ENCODE measurements at places on chromosomes 5 and 9.

GRCh38 chr9:91992461-91993041 is 42.5 kb upstream of the ROR2 start:
- DNase-seq = peak; percentile 91

- DNase-seq = no peak
These were observed 127.1 kb upstream of the SAP30L start for GRCh38 chr5:154318691-154319090.

DNA sequence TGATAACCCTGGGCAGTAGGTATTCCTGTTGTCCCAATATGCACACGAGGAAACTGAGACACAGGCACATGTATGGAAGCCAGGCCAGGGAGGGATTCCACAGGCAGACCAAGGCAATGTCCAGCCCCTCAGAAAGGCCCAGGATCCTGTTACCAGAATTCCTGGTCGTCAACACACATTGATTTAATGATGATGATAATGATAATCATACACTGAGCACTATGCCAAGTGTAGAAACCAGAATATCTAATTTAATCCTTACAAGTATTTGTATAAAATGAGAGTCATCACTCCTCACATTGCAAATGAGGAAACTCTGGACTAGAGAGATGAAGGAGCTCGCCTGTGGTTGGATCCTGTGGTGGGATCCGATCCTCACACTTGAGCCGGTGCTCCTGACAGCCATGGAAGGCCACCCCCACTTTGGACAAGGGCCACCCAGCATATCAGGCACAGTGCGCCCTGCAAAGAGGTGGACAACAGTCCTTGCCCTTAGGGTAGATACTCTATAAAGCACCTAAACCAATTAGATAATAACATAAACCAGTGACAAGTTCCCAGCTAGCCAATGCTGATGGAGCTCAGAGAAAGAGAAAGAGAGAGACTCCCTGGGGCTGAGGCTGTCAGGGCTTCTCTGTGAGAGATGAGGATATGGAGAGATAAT is 185.3 kb downstream of the SLIT3 start:
- DNase-seq = no peak

DNA sequence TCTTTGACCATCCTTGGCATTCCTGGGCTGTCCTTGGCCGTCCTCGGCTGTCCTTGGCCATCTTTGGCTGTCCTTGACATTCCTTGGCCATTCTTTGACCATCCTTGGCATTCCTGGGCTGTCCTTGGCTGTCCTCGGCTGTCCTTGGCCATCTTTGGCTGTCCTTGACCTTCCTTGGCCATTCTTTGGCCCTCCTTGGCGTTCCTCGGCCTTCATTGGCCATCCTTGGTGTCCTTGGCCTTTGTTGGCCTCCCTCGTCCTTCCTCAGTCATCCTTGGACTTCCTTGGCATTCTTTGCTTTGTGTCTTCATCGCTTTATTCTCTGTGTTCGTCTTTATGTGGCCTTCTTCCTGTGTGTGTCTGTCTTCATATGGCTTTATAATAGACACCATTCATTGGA is 20.7 kb downstream of the NDUFS6 start:
- DNase-seq = no peak

DNA sequence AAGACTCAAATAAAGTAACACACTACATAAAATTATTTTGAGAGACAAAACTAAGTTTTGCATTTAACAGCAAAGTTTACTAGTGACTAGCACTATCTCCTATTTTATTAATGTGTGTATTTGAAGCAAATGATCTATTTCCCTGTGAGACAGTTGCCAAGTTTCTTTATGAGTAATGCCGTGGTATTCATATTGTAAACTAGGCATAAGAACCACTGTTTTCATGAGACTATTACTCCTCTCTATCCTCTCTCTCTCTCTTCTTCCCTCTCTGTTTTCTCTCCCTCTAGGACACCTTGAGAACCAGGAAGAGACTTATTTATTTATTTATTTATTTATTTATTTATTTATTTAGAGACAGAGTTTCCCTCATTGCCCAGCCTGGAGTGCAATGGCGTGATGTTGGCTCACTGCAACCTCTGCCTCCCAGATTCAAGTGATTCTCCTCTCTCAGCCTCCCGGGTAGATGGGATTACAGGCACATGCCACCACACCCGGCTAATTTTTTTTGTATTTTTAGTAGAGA is 61.1 kb downstream of the MLANA start:
- no peak for DNase-seq

DNA sequence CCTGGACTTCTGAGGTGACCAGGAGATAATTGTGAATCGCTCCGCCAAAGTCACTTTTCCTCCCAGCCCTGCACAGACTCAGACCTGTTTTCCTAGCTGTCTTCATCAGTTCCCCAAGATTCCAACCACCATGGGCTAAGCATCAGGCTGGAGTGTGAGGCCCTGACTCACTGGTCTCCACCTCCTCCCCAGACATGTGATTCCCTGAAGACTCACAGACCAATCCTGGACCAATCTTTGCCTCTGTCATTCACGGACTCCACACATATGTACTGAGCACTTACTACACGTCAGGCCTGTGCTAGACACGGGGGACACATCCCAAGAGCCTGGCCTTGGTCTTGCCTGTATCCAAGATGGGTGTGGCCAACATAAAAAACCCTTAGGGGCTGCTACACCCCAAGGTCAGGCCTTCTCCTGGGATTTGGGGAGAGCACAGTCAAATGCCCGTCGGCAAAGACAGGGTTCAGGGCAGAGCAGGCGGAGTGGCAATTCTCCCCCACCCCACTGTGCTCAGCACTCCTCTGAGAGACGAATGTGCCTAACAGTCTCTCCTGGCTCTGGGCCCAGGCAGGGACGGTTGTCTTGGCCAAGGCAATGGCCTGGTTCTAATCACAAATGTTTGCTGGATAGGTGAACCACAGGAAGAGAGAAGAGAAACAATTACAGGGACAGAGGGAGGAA is 11.9 kb downstream of the EEIG1 start:
- peak; percentile 90 for DNase-seq

DNA sequence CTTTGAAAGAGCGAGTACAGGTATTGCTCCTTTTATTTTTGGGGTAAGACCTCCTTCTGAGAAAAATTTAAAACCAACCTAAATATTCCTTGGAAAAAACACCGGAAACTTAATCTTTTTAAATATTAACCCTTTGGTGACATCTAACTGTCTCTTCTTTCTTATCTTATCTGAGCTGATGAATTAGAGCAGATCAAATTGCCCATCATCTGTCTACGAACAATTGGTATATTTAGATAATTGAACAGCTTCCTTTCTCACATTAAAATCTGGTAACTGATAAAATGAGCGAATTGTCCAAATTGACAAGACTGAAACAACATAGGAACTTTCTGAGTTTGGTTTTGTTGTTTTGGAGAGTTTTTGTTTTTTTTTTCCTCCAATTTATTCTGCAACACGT is 2.0 kb downstream of the ISL1 start:
- DNase-seq = no peak

DNA sequence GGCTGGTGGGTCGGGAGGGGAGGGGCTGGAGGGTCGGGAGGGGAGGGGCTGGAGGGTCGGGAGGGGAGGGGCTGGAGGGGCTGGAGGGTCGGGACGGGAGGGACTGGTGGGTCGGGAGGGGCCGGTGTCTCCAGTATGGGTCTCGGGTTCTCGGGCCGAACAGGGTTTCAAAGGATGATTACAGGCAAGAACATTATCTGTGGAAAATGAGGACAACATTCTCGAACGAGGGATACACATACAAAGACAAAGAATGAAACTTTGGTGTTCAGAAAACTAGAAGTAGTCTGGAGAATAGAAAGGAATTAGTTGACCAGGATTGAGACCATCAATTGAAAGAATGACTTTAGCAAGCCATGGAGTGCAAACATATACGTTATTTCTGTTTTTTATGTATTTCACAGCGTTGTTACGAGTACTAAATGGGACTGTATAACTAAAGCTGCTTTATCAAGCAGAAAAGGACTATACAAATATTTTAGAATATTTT is 360 bp upstream of the ZCCHC10 start:
- no peak for DNase-seq

- peak; percentile 0 for DNase-seq
These were observed 132.9 kb downstream of the BARX1 start for GRCh38 chr9:93822229-93822628.

DNA sequence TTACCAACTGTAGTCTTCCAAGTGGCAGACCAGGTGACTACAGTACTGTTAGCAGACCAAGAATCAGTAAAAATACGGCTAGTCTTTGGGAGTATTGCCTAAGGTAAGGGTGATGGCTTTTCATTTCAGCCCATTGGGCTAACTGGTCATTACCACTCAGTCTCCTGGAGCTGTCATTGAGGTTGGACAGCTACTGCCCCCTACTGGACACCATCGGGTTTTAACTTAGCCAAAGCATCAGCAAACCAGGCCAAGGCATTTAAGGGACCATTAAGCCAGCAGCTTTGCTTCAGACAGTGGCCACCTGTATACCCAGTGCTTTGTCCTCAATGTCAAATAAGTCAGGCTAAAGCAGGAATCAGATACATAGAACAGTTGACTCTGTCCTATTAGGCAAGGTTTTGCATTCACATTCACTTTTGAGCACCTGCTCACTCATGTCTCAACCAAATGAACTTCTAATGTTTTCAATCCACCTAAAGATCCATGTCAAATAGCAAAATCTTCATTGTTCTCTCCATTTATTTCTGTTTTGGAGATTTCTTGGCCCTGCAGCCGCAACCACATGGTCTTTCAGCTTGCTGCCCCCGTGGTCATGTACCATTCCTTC is 117.2 kb downstream of the INVS start:
- peak; percentile 41 for DNase-seq

- no peak for DNase-seq
These were observed 1035.5 kb upstream of the WWC1 start for GRCh38 chr5:167255926-167256325.

DNA sequence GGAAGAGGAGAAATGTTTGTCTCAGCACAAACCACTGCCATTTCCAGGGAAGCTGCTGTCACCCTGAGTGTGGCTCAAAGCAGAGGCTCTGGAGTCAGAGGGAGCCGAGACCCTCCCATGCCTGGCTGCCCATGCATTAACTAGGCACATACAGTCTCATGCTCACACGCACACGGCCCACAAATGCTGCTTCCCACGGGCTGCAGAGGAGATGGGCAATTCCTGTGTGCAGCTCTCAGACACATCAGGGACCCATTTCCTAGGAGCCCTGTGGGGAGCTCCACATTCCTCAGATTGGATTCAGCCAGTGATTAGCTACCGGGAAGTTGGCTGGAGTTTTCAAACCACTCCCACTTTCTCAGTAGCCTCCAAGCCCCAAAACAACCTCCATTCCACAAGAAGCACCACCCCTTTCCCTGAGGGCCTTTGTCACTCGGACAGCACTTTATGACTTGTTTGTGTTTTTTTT is 9.1 kb upstream of the PTGES start:
- peak; percentile 73 for DNase-seq

- no peak for DNase-seq
These were observed 700.3 kb downstream of the PTPRD start for GRCh38 chr9:9912459-9912858.

DNA sequence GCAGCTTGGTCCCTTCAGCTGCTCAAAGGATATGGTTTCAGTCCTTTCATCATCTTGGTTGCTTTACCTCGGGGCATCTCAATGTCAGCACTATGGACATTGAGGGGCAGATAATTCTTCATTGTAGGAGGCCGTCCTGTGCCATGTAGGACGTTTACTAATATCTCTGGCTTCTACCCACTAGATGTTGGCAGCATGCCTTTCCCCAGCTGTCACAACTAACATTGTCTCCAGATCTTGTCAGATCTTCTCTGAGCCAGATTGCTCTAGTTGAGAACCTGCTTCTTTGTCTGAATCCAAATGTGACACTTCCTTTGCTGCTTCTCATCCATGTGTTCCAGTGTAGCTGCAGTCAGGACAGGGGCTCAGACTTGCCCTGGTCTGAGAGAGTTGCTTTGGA is 10.3 kb downstream of the PTPA start:
- peak; percentile 50 for DNase-seq
